ENCODE measurements at places on chromosomes 3 and 15.

DNA sequence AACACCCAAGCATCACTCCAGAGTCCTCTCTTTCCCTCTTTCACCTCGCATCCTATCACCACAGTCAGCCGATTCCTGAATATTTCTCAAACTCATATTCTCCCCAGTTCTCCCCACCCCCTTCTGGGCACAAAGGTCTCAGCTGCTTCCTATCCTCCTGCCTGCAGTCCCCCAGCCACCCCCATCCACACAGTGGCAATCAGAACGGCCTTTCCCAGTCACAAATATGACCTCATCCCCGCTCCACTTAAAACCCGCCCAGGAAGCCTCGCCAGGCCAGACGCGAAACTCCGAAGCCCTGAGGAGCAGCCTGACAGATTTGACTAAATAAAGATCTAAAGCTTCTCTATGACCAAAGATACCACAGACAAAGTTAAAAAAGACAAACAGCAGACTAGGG lies 49.9 kb upstream of the LINGO1 start:
- no peak for DNase-seq

DNA sequence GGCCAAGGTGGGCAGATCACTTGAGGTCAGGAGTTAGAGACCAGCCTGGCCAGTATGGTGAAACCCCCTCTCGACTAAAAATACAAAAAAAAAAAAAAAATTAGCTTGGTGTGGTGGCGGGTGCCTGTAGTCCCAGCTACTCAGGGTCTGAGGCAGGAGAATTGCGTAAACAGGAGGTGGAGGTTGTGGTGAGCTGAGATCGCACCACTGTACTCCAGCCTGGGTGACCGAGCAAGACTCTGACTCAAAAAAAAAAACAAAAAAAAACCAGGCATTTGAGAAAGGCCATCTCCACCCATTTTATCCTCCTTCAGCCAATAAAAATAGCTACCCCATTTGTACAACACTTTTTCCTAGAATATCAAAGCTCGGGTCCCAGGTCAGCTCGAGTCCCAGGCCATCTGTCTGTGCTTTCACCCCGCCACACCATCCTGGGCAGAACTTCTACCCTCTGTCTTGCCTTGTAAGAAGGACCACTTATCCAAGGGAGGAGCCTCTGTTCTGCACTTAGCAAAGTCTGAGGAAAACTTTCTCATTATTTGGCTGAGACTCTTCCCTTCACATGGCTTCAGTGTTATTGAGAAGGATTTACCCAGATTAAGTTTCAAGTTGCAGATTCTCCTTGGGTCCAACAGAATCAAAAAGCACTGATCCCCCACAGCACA lies 99.1 kb downstream of the MESD start:
- DNase-seq = no peak

GRCh38 chr15:50166216-50166615 lies 15.8 kb upstream of the SLC27A2 start:
- DNase-seq = no peak

- no peak for DNase-seq
These were observed 9.4 kb downstream of the SLC51B start for GRCh38 chr15:65054333-65055200.
